ENCODE measurements at places on chromosomes 4 and X.

- DNase-seq: peak; percentile 81
These were observed 135.5 kb downstream of the AFAP1 start for GRCh38 chr4:7803992-7804755.

GRCh38 chr4:10007436-10007740 is 13.9 kb downstream of the SLC2A9 start:
- DNase-seq: no peak

DNA sequence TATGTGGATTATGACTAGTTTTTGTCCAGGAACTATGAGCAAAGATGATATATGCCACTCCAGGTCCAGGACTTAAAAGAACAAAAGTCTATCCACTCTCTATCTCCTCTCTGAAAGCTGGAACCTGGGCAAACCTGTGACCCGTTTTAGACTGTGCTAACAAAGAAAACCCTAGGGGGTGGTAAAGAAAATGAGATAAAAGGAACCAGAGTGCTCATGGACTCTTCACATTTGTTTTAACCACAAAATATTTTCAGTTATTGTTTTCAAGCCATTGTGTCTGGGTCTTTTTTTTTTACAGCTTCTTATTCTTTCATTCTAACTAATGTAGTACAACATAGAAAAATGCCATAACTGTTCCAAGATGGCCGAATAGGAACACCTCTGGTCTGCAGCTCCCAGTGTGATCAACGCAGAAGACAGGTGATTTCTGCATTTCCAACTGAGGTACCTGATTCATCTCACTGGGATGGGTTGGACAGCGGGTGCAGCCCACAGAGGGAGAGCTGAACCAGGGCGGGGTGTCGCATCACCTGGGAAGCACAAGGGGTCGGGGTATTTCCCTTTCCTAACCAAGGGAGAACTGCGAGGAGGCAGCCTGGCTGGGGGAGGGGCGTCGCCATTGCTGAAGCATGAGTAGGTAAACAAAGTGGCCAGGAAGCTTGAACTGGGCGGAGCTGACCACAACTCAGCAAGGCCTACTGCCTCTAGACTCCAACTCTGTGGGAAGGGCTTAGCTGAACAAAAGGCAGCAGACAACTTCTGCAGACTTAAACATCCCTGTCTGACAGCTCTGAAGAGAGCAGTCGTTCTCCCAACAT is 45.1 kb downstream of the CHM start:
- no peak for DNase-seq

GRCh38 chr4:48340276-48340964 is 909 bp upstream of the SLAIN2 start:
- DNase-seq: peak; percentile 50

- no peak for DNase-seq
These were observed 1444.2 kb downstream of the ADGRL3 start for GRCh38 chr4:62644372-62644771.

DNA sequence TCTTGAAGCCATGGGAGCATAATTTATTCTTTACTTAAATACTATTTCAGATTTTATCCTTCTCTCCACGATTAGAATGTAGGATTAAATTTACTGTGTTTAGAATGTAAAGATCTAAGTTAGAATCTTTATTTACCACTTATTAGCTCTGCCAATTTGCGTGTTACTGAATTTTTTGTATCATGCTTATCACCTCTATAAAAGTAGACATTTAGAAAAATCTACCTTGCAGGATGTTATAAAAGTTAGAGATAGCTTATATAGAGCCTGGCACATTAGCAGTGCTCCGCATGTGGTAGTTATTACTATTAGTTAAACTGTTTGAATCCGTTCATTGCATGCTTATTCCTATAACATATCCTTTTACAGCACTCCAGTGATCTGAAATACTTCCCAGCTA is 97.9 kb downstream of the BANK1 start:
- DNase-seq: no peak

- DNase-seq: no peak
These were observed 905.9 kb downstream of the CENPC start for GRCh38 chr4:66639361-66639760.

DNA sequence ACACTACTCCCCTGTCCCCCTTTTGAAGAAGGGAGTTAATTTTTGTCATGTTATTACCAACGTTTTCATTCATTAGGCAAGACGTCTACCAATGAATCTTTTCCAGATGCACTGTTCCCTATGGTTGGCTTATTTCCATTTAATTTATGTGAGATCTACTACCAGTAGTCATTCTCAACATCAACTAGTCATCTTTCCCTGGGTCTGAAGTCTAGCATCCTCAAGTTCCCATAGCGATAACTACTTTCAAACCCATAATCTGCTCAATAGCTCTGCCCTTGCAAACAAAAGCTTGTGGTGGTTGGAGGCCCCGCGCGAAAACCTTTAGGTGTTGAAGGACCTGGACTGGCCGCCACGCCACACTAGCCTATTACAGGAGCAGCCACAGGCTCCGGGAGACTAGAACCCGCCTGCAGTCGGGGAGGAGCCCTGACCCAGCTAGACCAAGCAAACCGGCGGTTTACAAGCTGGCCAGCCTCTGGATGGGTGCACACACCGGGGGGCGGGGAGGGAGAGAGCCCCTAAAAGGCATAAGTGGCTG is 746 bp downstream of the PPAT start:
- peak; percentile 52 for DNase-seq

- no peak for DNase-seq
These were observed 37.9 kb downstream of the PDGFC start for GRCh38 chr4:156933633-156934258.

GRCh38 chr4:113499696-113500095 is 261.8 kb downstream of the CAMK2D start:
- peak; percentile 19 for DNase-seq

DNA sequence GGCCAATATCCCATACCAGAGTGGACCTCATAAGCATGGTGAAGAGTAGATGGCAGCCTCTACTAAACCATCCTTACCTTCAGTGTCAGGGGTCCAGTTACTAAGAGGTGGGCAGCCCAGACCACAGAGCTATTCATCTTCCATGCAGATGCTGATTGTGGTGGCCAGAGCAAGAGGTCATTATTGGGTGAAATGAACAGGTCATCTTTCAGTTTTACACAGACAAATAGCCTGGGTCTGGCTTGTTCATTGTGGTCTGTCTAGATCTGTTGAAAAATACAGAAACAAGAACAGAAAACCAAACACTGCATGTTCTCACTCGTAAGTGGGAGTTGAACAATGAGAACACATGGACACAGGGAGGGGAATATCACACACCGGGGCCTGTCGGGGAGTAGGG is 71.3 kb downstream of the PAK3 start:
- no peak for DNase-seq

DNA sequence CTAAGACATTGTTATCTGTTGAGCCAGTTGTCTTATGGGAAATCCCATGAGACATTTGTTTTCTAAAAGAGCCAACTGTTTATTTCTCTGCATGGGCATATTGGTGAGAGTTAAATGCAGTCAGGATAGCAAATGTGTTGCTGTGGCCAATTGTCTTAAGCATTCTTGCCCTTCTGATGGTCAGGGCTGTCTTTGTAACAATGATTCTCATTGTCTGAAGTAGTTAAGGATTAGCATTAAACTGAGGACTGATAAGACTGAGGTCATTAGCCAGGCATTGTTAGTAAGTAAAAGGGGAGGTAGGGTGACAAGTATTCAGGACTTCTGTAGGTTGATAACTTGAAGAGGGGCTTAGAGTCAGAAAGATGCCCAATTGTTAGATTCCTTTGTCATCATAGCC is 11.2 kb upstream of the MORF4L2 start:
- DNase-seq: no peak

DNA sequence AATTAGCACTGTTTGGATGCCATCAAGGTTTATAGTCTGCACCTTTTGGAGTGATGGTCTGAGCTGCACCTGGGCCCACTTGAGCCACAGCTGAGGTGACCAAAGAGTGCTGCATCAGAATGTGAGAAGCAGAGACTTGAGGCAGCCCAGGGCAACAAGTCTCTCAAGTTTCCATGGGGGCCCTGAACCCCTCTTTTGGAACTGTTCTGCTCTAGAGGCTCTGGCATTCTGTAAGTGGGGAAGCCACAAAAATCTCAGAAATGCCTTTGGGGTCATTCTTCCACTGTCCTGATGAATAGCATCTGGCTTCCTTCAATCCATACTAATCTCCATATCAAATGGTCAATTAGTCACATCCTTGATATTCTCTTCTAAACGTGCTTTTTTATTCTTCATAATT is 298.4 kb upstream of the MAOA start:
- no peak for DNase-seq

DNA sequence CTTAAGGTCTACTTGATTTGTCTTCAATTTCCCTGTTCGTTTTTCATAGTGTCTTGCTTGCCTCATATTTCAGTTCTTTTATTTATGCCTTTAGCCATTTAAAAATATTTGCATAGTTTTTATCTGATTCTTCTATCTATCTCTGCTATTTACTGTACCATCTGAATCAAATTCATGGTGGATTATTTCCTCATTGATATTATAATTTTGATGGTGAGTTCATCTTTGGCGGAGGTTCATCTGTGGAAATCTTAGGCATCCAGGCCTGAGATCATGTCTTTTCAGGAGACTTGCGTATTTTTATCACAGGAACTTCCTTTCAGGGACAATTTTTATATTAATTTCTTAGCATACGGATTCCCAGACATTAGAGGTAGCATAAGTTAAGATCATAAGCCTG is 275.2 kb downstream of the STPG2 start:
- no peak for DNase-seq

GRCh38 chr4:176534566-176534965 is 214.8 kb downstream of the SPCS3 start:
- DNase-seq: peak; percentile 60

DNA sequence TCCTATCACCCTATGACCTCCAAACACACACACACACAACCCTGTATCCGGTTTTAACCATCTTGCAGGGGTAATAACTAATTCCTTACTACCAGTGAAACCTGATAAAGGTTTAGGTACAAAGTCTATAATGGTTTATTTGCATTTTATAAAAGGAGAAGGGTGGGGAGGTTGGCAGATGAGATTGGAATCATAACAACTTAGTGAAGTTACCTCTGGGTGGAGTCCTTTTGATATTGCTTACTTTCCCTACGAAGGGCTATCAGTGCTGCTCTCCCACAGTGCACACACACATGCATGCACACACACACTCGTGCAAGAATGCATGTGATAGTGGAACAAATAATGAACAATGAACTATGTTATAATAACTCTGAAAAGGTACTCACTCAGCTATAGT is 56.1 kb downstream of the CCSER1 start:
- DNase-seq: no peak

DNA sequence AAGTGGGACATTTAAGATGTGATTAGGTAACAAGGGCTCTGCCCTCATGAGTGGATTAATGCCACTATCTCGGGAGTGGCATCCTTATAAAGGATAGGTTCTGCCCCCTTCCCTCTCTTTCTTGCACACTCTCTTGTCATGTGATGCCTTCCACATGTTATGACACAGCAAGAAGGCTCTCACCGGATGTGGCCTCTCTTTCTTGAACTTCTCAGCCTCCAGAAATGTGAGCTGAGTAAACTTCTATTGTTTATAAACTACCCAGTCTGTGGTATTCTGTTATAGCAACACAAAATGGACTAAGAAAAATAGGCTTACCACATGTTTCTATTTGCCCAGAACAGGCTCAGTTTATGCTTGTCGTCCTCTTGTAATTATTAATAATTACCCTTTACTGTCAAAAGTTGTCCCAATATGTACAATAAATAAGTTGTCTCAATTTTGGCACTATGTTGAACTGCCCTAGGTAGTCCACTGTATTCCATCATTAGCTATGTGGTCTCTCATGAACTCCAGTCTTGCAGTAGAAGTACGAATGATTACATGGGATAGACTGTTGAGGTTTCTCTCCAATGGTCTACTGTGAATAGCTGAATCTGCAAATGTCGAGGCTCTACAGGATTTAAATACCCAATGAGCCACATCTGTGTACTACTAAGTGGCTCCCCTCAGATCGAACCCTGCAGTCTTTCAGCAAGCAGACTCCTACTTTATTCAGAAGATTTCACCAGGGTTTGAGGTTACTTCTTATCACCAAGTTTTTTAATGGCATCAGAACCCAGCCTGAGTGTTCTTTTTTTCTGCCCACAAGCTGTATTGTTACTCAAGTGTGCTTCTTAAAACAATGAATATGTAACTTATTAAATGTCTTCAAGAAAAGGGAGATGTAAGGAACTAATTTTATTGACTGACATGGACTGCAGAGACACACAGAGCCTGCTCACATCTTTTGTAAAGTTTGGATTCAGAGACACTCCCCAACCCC is 102.0 kb upstream of the LEF1 start:
- DNase-seq: peak; percentile 18

DNA sequence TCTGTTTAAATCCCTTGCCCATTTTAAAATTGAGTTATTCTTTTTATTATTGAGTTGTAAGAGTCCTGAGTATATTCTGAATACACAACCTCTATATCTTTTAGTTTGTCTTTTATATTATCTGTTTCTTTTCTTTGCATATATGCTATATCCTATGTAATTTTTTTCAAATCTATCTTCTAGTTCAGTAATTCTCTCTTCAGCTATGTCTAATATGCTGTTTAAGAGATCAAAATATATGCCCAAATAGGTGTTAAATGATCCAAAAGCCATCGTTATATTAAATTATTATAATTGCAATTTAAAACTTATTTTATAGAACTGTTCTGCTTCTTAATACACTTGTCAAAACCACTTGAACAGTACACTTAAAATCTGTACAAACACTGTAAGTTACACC is 107.4 kb upstream of the TSPAN5 start:
- no peak for DNase-seq

GRCh38 chr4:7638984-7639789 is 204.5 kb upstream of the PSAPL1 start:
- no peak for DNase-seq

- DNase-seq: no peak
These were observed 549.4 kb downstream of the TLL1 start for GRCh38 chr4:166422475-166422874.

GRCh38 chr4:15182600-15183220 is 180.4 kb downstream of the CPEB2 start:
- no peak for DNase-seq

DNA sequence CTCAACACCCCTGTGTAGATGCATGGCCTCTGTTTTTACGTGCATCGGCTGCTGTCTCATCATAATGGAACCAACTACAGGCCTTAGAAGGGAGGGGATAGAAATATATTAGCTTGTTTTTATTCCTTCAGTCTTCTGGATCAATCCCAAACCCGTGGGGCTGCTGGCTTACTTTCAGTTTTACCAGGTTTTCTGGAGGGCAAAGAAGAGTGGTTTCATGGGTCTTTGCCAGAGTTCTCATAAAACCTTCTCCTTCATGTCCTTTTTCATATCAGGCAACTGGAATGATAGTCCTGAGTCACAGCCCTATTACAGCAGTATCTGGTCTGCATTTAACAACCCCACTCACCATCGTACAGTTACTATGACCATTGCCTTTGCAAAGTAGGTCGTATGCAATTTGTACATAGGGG is 34.6 kb downstream of the PPP2R2C start:
- DNase-seq: no peak

GRCh38 chr4:76822303-76822702 is 75.6 kb downstream of the SOWAHB start:
- DNase-seq: no peak

All from AG08395 (cell line).